ENCODE measurements at places on chromosomes 4 and X. TPM values are rescaled to one million over a fixed set of nuclear protein-coding genes. Genes with fewer than 3 reads are reported as not detected.

Gene VMA21
- 97.4 TPM for total RNA-seq

Gene RNF212
- not detected for total RNA-seq

Gene FDCSP
- total RNA-seq, result 0.45 TPM

Gene MAD2L1
- 115 TPM for total RNA-seq

Gene TENM3
- total RNA-seq, result 110 TPM

Gene SCRG1
- not detected for total RNA-seq

GRCh38 chrX:38750551-38750950, 50.7 kb upstream of the MID1IP1 start:
- no peak for DNase-seq

- no peak for DNase-seq
These were observed 167.2 kb upstream of the ANK2 start for GRCh38 chr4:112882286-112882685.

GRCh38 chr4:47287735-47288134, 175.8 kb downstream of the COMMD8 start:
- DNase-seq, result peak; percentile 84
